Left renal pelvis (tissue), 4 donors: ENCODE measurements at places on chromosomes 1 and 21.

- no peak for DNase-seq
These were observed 9.1 kb upstream of the IER5 start for GRCh38 chr1:181079382-181079781.

- no peak for DNase-seq
These were observed 1078.3 kb downstream of the NCAM2 start for GRCh38 chr21:22076471-22076870.

- no peak for DNase-seq
These were observed 730 bp downstream of the CDC42 start for GRCh38 chr1:22053017-22053860.

DNA sequence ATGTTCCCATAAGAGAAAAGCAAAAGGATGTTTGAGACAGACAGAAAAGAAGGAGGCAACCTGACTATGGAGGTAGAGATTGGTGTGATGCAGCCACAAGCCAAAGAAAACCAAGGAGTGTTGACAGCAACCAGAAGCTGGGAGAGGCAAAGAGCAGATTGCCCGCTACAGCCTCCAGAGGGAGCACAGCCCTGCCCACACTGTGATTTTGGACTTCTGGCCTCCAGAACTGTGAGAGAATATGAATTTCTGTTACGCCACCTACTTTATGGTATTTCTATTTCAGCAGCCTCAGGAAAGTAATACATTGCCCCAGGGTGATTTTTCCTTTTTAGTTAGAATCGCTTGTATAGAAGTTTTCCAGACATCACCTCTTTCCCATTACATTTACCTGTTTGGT is 28.4 kb downstream of the SLAMF6 start:
- DNase-seq = no peak

GRCh38 chr1:46453449-46453848 is 36.2 kb upstream of the DMBX1 start:
- no peak for DNase-seq

DNA sequence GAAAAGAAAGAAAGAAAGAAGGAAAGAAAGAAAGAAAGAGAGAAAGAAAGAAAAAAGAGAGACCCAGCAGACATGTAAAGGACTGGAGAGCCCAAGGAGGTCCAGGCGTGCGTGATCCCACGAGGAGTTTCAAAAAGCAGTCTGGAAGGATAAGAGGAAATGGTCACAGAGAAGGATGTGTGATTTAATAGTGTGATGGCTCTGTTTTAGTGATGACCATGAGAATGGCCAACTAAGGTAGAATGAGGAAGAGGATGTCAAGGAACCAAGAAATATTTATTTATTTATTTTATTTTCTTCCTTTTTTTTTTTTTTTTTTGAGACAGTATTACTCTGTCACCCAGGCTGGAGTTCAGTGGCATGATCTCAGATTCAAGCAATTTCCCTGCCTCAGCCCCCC is 25.5 kb downstream of the PTGS2 start:
- DNase-seq = no peak

- no peak for DNase-seq
These were observed 26.8 kb upstream of the COL6A2 start for GRCh38 chr21:46071082-46071481.

DNA sequence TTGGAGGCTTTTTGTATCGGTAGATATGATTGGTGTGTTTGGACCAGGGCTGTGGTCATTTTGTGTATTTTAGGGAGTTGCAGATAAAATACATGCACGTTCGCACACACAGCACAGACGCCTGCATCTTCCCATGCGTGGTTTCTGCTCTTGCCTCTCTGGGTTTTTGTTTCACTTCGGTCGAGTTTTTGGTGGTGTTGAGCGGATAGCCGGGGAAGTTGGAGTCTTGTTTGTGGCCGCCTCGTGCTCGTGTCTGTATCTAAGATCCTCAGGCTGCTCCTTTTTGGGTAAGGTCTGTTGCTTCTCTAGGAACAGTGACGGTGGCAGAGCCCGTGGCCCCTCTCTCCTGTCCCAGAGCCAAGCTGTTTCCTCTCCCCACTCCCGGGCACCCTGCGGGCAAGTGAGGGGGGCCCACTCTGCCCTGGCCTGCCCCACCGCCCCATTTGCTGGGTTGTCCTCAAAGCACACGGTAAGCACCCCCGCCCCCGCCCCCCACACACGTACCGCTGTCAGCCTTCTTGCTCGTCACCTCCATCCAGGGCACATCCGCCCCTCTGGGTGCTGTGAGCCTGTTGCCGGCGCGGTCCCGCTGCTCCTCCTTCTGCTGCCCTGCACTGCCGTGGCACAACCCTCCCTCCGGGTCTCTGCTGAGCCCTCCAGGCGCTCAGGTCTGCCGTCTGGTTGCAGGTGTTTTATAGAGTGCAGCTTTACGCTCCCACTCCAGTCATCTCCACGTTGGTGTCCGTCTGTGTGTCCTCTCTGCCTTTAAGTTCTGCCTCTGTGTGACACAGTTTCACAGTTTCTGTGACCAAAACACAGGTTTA is 51.9 kb downstream of the AGPAT3 start:
- no peak for DNase-seq
